ENCODE measurements at places on chromosomes 13 and 19.
A peak's percentile ranks its signal among the peaks of the same experiment; 100 is the strongest.

GRCh38 chr19:38557205-38557799 is 60.5 kb downstream of the MAP4K1 start:
- no peak for DNase-seq

GRCh38 chr19:456547-457110 is 4.2 kb downstream of the SHC2 start:
- no peak for DNase-seq

DNA sequence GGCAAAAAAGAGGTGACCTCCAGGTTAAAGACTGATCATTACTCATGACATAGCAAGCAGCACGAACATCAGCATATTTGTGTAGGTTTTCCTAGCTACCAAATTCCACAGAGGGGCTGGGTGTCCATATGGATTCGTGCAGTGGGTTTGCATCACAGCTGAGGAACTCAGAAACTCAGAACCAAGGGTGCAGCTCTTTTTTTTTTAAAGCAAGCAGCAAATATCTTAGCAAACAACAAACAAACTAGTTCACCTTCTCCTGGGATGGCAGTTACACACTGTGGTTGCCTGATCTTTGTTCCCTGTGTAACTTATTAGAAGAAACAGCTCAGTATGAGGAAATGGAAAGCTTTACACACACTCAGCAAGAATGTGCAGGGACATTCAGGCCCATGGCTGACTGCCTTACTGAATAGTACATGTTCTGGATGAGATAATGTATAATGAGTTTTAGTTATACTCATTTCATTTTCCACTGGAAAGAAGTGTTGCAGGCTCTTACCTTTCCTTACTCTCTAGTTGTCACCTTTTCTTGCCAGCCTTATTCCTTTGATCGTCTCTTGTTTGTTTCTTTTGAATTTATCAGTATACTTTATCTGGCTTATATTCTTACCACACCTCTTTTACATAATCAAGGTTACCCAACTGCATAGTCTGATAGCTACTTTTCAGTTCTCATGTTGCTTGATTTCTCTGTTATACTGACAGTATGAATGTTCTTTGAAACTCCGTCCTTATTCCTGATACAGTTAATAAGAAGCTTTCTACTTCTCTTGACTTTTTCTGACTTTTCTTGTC is 4.3 kb downstream of the NDFIP2 start:
- no peak for DNase-seq

DNA sequence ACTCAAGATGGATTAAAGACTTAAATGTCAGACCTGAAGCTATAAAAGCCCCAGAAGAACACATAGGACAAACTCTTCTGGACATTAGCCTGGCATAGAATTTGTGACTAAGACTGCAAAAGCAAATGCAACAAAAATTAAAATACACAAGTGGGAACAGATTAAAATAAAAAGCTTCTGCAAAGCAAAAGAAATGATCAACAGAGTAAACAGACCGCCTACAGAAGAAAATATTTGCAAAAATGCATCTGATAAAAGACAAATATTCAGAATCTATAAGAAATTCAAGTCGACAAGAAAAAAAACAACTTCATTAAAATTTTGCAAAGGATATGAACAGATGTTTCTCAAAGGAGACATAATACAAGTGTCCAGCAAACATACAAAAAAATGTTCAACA is 537.8 kb downstream of the SLITRK1 start:
- no peak for DNase-seq

DNA sequence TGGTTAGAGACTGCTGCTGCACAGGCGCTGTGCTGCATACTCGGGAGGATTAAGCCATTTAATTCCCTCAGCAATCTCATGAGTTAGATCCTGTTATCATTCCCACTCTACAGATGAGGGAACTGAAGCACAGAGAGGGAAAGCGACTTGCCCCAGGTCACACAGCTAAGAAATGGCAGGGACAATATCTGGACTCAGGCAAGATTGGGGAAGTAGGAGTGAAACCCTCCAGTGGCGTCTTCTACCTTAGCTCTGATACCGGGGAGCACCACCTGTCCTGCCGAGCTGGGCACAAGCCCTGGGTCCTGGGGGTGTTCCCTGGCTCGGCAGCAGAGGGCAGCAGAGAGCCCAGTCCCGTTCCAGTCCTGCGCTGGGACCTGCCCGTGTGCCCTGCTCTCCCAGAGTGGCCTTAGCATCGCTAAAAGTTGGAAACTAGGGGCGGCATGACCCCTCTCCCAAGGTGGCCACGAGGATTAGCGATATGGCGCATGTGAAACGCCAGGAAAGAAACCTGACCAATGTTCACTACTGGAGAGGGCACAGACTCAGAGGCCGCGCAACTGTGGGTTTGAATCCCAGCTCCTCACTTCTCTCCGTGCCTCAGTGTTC is 20.5 kb downstream of the CYTH2 start:
- DNase-seq: peak; percentile 84

DNA sequence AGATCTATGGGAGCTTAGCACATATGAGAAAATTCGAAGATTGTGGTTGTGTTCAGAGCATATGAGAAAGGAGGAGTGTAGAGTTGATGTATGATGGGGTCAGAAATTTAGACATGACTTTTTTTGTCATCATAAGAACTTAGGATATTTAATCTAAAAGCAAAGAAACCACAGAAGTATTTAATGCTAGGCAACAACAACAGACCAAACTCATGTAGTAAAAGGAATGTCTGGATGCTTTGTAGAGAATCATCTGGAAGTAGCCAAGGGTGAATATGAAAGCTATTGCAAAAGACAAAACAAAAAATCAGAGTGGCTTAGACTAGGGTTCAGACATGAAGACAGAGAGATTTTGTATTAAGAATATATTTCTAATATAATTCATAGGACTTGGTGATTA is 190.3 kb downstream of the SLITRK1 start:
- DNase-seq: no peak

DNA sequence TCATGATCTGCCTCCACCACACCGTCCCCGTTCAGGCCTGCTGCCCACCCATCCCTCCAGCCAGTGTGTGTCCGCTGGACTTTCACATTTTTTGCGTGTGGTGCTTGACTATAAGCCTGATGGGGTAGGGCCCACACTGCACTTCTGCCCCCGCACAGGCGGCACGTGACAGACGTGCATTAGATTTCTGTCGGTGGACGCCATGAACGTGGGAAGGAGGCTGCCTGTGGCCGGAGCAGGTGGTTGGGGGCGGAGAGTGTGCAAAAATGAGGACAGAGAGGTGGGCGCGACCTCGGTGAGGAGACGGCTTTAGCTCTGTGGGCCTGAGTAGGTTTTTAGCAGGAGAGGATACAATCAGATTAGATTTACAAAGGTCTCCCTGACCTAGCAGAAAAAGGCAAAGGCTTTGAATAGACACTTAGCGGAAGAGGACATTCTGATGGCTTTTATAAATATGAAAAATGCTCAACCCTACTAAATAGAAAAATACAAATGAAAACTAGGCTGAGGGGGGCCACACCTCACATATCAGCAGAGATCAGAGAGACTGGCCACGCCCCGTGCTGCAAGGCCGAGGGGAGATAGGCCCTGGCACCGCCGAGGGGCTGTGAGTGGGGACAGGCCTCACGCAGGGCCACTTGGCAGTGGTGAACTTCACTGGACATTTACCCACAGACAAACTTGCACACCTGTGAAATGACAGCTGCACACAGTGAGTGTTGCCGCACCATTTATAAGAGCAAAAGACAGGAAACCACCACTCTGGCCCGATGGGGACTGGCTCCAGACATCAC is 25.4 kb downstream of the PAK4 start:
- DNase-seq: no peak

DNA sequence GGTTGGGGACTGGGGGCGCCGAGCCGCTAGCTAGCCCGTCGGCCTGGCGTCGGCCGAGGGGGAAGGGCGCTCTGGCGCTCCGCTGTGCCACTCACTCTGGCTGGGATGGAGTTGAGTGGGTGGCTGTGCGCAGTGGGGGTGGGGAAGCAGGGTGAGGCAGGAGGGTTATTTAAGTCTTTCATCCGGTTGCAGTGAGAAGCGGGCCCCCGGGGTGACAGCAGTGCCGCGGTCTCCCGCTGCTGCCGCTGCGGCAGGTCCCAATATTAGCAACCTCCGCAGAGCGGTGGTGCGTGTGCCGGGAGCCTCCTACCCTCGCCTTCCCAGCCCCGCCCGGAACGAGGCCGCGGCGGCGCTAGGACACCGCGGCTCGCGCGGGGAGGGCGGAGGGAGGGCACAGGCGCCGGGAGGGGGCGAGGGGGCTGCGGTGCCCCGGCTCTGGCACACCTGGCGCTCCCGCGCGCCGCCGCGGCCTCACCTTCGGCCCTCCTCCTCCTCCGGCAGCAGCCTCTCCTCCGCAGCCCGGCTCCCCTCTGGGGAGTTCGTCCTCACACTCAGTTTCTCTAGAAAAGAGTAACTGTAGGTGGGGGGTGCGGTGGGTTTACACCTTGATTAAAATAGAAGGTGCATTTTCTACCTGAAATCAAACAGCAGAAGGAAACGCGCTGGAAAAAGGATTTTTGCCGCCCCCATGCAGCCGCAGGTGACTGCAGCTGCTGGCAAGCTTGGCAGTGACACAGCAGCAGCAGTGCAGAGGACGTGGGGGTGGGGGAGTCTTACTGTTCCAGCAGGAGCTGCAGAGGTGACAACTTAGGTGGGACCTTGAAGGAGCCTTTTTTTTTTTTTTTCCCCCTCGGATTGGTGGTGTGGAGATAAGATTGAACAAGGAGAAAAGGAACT is 4.5 kb downstream of the FGF9 start:
- peak; percentile 47 for DNase-seq

- DNase-seq: no peak
Observed at GRCh38 chr19:42202290-42202880, 15.1 kb downstream of the DEDD2 start.

- no peak for DNase-seq
Observed at GRCh38 chr13:111033172-111034130, 81.7 kb upstream of the ARHGEF7 start.

DNA sequence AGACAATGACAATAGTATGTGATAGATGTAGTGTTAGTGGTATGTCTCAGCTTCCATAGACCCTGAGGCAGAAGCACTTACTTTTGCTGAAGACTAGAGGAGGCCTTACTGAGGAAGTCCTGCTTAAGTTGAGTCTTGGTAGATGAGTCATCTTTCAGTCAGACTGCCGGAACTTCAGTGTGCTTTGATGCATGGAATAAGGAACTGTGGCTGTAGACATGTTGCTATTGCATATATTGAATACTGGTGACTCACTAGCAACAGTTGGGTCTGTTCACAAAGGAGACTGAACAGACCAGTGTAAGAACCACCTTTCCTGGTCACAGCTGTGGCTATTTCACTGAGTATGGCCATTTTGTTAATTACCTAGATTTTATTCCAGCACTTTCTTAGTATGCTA is 1000.6 kb downstream of the OLFM4 start:
- DNase-seq: no peak

DNA sequence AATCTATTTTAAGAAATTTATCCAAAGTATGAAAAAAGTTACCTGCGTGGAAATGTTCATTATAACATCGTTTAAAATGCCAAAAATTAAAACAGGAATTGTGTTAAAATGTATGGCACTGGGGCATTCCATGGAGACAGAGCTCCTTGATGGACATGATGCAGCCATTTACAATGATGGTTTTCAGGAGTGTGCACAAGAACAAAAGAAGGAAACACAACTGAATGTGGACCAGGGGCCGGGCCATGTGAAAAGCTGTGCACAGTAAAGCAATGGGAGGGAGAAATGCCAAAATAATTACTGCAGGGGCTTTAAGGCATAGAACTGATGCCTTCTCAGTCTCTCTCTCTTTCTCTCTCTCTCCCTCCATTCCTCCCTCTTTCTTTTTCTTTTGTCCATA is 115.0 kb downstream of the ZNF536 start:
- no peak for DNase-seq

GRCh38 chr13:113145496-113145895 is 13.0 kb upstream of the PROZ start:
- peak; percentile 53 for DNase-seq

DNA sequence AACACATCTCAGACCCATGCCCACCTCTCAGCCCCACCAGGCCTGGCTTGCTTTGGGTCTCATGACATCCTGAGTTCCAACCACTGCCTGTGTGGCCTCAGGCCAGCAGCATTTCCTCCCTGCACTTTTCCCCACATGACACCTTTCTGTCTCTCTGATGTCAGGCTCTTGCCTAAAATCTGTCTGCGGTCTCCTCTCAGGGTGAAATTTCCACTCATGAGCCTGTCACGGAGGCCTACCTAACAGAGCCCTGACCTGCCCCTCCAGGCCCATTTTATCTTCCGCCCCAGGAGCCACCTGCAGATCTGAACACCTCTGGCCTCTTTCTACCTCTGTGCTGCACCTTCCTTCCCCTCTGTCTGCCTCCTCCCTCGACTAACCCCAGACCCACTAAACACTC is 93.5 kb downstream of the ZDHHC20 start:
- no peak for DNase-seq

GRCh38 chr19:24029941-24030636 is 56.9 kb upstream of the ZNF254 start:
- DNase-seq: no peak

- DNase-seq: no peak
Observed at GRCh38 chr19:50702871-50703829, 16.5 kb downstream of the SHANK1 start.

GRCh38 chr19:35644987-35645679 is 3.0 kb upstream of the COX6B1 start:
- DNase-seq: peak; percentile 87

DNA sequence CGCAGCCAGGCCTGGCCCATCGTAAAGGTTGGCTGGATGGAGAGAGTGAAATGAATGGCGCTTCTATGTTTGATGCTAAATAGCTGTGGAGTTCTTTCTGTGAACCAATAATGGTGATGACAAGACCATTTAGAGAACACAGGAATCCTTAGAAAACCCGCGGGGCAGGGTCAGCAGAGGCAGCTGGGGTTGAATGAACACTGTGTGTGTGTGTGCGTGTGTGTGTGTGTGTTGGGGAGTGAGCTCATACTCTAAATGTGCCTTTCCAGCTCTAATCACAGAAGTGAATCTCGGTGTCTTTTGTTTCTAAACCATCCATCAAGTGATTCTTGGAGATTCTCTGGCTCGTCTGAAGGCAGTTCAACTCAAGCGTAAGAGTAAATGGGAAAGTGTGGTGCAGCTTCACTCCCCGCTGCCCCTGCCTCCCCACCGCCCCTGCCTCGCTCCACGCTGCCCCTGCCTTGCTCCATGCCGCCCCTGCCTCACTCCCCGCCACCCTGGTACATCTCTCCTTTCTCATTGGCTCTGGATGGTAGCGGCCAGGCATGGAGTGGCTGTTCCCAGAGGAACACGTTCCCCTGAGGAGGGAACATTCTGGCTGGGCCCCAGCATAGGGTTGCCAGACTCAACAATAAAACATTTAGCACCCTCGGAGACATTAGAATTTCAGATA is 21.2 kb downstream of the TMPRSS9 start:
- DNase-seq: no peak

- no peak for DNase-seq
Observed at GRCh38 chr13:74191410-74191809, 57.2 kb upstream of the KLF12 start.

- DNase-seq: no peak
Observed at GRCh38 chr13:46529216-46529919, 23.6 kb upstream of the LRCH1 start.

- no peak for DNase-seq
Observed at GRCh38 chr19:4654437-4655361, 15.4 kb downstream of the TNFAIP8L1 start.

- no peak for DNase-seq
Observed at GRCh38 chr19:31699421-31699820, 350.2 kb upstream of the TSHZ3 start.
